ENCODE measurements at places on chromosomes 4 and X. TPM values are rescaled to one million over a fixed set of nuclear protein-coding genes. Genes with fewer than 3 reads are reported as not detected.

Gene TMEM271
- not detected for total RNA-seq

Gene NPY2R
- total RNA-seq: 0.33 TPM

Gene MAGEC1
- not detected for total RNA-seq

Gene GNRHR
- total RNA-seq: not detected

Gene POU4F2
- total RNA-seq: not detected

Gene TCEAL7
- total RNA-seq: 12.9 TPM

Gene MAGEB1
- not detected for total RNA-seq
